ENCODE measurements at places on chromosomes 1 and 21.

GRCh38 chr1:113759333-113760101, at the start of gene PHTF1:
PHTF1 (minus strand) TSS chr1:113759486; CDS start chr1:113758703, 783 bp downstream.
- no peak for DNase-seq

GRCh38 chr1:246261639-246262038, 245.4 kb downstream of the SMYD3 start:
- DNase-seq, result no peak

DNA sequence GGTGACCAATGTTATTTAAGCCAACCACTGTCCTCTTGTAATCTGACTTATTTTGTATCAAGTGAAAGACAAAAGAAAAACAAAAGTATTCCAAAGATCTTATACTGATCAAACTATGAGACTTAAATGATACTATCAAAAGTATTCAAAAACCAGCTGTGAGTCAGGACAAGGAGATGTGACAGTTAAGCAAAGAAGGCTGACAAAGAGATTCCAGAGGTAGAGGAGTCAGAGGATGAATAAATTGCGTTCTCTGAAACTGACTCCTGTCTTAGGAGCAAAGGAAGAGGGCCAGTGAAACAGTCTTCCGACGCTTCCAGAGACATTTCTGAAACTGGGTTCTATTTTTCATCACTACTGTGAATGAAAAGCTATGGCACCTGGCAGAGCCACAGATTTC, 20.9 kb downstream of the TMEM50B start:
- DNase-seq, result no peak

GRCh38 chr1:60672449-60672848, 409.9 kb upstream of the NFIA start:
- DNase-seq, result no peak

DNA sequence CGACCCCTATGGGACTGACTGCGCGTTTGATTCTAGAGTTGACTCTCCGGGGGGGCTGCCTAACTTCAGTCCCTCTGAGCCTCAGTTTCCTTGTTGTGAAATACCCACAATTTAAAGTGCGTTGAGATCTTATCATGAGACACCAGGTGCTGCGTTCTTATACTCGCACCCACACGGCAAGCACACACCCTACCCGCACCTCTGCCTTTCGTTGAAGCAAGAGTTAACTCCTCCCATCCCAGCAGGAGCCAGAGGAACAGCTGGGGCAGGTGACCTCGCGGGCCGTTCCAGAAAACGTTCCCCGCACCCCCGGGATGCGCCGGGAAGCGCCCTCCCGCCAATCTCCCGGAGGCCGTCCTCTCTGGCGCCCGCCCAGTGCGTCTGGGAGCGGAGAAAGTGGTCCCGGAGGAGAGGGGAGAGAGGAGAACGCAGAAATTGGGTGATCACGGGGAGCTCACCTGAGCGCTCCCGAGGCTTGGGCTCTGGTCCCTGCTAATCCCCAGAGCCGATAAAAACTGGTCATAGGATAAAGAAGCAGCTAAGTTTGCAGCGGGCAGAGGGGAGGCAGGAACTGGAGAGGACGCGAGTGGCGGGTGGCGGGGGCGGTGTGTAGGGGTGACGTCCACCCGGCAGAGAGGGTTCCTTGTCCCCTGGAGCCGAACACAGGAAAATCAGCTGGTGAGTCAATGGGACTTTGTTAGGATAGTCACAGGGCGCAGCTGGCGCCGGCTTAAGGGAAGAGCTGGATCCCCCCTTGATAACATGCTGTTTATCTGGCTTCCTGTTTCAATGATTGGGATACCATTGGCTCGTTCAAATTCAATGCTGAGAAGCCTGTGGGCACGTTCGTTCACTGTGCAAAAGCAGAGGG, 869 bp downstream of the NAV1 start:
- DNase-seq, result peak; percentile 26

DNA sequence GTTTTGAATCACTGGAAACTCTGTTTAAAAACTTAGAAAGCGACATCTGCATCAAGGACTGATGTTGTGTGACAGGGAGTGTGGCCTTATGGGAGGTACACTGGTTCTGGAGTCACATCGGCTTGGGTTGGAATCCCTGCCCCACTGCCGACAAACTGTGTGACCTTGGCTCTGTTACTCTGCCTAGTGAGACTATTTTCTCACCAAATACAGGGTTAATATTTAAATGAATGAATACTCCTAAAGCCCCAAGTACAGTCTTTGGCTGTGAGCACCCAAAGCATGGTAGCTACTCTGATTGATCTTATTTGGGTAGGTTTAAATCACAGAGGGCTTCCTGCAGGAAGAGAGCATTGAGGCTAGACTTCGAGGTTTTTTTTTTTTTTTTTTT, 102.0 kb downstream of the ACTL8 start:
- DNase-seq, result no peak

DNA sequence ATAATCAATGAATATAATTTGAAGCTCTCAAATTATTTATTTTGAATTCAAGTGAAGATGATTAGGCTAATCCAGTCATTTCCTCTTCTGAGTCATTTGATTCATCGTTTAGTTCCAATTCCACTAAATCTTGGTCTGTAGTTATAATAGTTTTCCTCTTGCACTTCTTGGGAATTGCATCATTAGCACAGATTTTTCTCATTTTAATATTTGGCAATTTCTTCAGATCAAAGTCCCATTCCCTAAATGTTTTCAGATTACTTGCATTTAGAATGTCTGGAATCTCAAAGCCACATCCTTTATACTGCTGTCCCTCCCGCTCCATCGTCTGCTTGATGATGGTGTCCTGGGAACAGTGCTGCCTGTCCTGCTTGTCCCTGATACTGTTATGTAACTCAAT, 43.5 kb downstream of the MAST2 start:
- no peak for DNase-seq

DNA sequence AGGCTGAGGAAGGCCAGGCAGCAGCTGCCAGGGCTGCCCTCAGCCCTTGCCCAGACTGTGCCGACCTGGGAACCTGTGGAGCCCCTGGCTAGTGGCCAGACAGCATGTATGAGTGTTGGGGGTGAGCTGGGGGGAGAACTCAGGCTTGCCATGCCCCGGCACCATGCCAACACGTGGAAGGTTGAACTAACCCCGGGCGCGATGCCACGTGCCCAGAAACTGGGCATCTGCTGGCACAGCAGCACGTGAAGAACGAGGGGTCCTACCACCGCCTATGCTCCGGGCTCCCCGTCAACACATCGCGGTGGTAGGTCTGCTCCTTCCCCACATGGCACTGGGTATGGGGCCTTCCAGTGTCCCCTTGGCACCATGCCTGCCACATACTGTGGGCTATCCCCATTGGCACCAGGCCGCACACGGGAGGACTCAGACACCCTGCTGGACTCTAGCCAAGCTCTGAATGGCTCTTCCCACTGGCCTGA, 68.7 kb downstream of the CASZ1 start:
- peak; percentile 51 for DNase-seq

DNA sequence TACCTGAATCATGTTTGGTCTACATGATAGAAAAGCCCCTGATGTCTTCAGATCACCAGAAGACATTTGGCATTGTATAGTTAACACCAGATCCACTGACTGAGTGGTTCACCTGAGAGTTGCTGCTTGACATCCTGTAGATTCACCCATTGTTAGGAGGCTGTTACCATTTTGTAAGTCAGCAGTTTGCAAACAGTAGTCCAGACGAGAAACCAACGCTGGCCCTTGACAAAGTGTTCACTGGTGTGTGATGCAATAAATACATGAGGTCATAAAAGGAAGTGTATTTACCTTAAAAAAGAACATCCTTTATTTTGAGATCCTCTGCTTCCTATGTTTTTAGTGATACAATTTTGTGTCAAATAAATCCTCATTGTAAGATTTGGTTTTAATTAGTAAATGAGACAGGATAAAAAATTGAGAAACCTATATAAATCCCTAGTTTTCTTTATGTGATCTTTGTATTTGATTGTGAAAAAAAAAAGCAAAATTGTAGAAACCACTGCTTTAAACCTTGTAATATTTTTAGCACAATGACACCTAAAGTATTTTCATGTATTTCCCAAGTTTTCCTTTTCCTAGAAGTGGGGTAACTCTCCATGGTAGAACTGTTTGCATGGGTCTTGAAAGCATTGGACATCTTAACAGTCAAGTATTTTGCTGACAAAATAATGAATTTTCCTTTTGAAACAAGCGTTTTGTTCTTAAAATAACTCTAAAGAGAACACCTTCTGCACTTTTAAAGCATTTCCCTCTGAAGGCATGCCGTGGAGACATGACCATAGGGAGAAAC, 204.3 kb downstream of the FGGY start:
- DNase-seq, result no peak

DNA sequence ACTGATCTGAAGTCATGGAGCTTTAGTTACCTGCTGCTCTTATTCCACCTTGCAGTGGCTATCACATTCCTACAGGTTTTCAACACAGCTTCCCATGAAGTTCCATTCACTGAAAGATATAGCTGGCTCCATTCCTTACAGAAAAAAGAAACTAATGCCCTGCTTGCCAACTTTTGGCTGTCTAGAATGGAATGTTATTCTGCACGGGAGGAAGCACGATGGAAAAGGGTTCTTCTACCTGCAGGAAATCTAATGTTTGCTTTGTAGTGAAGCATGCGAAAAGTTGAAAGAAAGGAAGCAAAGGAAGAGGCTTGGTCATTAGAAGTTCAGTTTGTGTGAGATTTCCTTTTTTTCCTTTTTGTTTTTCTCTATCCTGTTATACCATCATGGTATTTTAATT, 32.6 kb downstream of the GIPC2 start:
- DNase-seq, result no peak

DNA sequence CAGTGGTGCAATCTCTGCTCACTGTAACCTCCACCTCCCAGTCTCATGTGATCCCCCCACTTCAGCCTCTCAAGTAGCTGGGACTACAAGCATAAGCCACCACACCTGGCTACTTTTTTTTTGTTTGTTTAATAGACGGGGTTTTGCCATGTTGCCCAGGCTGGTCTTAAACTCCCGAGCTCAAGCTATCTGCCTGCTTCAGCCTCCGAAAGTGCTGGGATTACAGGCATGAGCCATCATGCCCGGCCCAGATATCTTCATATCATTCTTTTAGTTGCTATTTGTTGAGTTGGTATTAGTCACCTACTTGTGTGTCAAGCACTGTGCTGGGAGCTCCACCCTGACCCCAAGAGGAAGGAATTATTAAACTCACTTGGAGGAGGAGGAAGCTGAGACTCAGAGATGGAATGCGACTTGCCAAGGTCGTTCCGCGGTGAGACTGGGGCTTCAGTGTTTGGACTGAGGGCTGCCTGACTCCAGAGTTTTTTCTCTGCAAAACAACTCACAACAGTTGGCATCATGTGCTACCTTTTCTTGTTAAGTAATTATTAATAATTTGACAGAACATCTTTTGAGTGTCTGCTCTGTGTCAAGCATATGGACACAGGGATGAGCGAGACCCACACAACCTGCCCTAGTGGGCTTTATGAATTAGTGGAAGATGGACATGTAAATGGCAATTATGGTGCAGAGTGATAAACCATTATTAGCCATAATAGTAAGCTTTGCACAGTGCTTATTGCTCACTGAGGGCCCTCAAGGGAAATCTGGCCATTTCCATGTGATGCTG, 132.0 kb downstream of the FOXD2 start:
- peak; percentile 9 for DNase-seq

DNA sequence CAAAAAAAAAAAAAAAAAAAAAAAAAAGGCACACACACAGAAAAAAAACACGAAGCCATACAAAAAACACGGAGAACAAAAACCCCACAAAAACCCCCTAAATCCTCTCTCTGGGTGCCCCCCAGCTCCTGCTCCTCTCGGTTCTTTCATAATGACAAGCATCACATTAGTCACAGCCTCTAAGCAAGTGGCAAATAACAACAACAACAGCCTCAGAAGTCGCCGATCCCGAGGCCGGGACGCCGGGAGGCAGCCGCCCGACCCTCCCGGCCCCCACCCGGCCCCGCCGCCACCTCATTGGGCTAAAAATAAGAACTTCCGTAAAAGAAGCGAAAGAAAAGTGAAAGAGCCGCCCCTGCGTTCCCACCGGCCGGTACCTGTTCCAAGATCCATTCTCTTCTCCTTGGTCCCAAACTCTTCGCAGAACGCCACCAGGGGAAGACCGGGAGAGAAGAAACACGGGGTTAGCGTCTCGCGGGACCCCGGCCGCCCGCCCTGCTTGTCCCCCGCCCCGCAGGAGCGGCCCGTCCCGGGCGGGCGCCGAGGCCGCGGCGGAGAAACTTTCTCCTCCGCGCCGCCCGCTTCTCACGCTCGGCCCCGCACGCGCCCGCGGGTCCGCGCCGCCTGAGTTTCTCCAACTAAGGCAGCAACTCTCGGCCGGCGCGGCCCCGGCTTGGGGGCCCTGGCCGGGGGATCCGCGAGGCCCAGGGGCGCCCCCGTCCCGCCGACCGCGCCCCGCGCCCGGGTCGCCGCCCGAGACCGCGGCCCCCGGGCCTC, 102.8 kb downstream of the CASZ1 start:
- DNase-seq, result no peak

DNA sequence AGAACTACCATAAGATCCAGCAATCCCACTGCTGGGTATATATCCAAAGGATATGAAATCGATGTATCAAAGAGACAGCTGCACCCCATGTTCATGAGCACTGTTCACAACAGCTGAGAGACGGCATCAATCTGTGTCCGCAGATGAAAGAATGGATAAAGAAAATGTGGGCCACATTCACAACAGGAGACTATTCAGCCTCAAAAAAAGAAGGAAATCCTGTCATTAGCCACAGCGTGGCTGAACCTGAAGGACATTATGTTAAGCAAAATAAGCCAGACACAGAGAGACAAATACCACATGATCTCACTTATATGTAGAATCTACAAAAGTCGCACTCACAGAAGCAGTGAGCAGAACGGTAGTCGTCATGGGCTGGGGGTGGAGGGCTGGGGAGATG, 99.2 kb upstream of the IFFO2 start:
- DNase-seq, result no peak

DNA sequence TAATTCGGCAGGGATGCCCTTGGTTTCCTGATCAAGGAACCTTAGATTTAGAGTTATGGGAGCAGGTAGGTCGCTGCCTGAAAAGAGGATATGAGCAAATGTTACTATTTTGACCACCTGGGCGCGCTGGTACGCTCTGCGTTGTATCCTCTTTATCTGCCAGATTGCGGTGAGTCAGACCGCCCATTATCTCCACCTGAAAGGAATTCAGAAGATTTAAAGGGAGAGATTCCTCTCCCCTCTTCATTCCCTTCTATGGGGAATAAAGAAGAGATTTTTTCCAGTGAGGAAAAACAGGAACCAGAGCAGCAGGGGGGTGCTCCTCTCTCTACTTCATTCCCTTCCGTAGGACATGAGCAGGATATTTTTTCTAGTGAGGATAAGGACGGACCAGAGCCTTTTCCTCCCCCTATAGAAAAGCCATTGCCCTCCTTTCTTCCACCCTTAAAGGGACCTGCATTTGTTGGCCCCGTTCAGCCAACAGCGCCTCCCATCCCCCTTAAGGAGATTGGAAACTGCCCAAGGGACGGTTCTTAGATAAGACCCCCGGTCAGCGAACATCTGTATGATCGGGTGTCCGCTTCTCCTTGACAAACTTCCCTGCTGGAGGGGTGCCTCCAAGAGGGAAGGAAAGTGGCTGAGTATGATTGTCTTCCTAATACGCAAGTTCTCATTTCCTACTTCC, 34.1 kb downstream of the CLCA1 start:
- DNase-seq, result no peak

GRCh38 chr1:85494074-85494903, 29.3 kb upstream of the DDAH1 start:
- DNase-seq, result peak; percentile 52
